ENCODE measurements at places on chromosomes 4 and X. TPM values are rescaled to one million over a fixed set of nuclear protein-coding genes. Genes with fewer than 3 reads are reported as not detected.

GRCh38 chr4:24690436-24690835 lies 104.9 kb upstream of the SOD3 start:
- DNase-seq, result no peak

The LUZP4 gene
- total RNA-seq, result not detected

DNA sequence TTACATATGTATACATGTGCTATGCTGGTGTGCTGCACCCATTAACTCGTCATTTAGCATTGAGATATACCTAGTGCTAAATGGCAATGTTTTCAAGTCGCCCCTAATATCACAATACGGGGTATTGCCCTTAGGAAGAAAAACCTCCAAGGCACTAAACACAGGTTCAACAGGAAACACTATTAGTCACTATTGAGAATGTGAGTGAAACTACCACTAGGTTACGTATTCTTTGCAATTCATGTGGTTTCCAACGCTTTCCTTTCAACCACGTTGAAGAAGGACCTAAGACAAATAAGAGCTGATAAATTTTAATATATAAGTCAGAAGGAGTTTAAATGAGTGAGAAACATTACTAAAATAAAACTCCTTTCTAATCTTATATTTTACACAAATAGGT lies 134.7 kb upstream of the SPANXN4 start:
- DNase-seq, result no peak

The CT83 gene
- total RNA-seq, result not detected

The CXXC4 gene
- total RNA-seq, result 11.1 TPM

The RTL3 gene
- 0.23 TPM for total RNA-seq

The AR gene
- total RNA-seq, result not detected

DNA sequence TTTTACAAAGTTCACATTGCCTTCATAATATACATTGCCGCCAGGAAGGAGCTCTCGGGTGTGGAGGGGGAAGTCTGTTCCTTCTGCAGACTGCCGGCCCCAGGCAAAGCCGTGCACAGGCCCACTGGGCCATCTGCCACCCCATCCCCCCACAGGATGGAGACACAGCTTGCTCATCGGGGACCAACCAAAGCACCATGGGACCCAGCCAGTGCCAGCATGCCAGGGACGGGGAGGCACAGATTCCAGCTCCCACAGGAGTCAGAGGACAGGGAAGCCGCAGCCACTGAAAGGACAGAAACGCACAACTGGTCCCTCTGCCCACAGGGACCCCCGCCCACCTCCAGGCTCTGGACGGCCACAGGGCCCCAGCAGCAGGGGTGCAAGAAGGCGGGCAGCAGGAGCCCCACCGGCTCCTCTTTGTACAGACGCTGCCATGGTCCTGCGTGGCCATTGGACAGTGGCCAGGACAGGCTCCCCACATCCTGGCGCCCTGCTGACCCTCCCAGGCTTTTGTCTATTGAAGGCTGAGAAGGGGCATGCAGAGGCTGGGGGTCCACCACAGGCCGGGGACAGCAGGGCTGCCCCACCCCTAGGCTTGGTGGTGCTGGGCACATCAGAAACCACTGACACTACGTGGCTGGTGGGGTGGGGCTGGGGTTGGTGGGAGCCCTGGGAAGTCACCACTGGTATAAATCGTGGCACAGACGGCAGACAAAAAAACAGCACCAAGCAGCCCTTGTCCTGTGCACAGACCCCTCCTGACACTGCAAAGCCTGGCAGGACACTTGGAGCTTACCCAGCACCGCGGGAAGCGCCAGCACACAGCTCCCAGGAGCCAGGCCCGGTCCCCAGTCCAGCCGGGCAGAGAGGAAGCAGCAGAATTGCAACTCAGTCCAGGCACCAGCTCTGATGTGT lies 89.0 kb downstream of the FAM53A start:
- no peak for DNase-seq

The FAM9C gene
- total RNA-seq, result not detected

- DNase-seq, result no peak
These were observed at the start of gene FAT1 for GRCh38 chr4:186723292-186724057. TSS of gene FAT1 (minus strand) at chr4:186723856. CDS start at chr4:186709827, 14,029 bp downstream.

GRCh38 chr4:152571770-152572169 lies 35.9 kb upstream of the FBXW7 start:
- no peak for DNase-seq

The MSX1 gene
- 0.18 TPM for total RNA-seq

GRCh38 chr4:87053176-87053658 lies 118.4 kb downstream of the AFF1 start:
- no peak for DNase-seq

The BEX4 gene
- 2.0 TPM for total RNA-seq

The ERVMER34-1 gene
- not detected for total RNA-seq

GRCh38 chr4:53228036-53228435 lies 137.8 kb downstream of the SCFD2 start:
- DNase-seq, result no peak

- DNase-seq, result no peak
These were observed 65.5 kb downstream of the WFS1 start for GRCh38 chr4:6335040-6335590.

The ALPK1 gene
- 28.5 TPM for total RNA-seq

GRCh38 chrX:41384051-41384705 lies 50.2 kb downstream of the DDX3X start:
- DNase-seq, result no peak

The SPANXA1 gene
- total RNA-seq, result not detected

The ENPEP gene
- total RNA-seq, result not detected

- DNase-seq, result no peak
These were observed 23.4 kb downstream of the CYTL1 start for GRCh38 chr4:4995908-4996265.

DNA sequence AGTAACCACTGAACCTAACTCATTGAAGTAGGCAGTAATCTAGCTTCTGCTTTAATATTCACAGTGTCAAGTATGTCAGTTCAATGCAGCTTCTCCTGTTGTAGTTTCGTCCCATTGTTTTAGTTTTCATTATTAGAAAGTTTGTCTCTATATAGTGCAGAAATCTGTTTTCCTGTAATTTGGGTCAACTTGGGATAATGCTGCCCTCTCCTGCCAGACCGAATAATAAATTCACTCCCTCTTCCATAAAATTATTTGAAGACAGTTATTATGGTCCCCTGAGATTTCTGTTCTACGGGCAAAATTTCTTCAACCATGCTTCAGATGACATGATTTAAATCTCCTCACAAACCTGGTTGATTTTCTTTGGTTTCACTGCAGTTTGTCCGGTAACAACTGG lies 4.6 kb upstream of the LUZP4 start:
- DNase-seq, result no peak

The NLGN3 gene
- total RNA-seq, result 0.33 TPM

DNA sequence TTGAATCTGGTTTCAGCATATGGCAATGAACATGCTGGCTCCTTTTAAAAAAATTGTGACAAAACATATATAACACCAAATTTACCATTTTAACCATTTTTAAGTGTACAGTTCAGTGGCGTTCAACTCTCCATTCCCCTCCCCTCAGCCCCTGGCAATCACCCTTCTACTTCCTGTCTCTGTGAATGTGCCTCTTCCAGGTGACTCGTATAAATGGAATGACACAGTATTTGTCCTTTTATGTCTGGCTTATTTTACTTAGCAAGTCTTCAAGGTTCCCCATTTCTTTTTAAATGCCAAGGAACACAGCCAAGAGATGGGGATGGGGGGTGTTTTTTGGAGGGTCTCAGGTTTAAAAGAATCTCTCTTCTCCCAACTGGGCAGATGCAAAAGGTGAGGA lies 35.4 kb upstream of the BCLAF3 start:
- DNase-seq, result no peak

The SPIN2A gene
- 0.40 TPM for total RNA-seq

DNA sequence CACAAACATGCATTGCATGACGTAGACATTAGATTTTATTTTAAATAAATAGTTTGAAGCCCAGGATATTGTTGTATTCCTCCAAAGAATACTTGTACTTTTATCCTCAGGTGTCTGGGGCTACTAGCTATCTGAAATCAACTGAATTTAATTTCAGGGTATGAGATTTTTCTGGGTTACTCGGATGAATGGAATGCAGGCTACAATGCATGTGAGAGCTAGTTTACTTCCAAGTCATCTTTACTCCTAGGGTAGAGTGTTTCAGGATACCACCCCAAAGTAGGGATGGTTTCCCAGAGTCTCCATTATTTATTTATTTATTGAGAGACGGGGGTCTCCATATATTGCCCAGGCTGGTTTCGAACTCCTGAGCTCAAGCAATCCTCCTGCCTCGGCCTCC lies 66.4 kb downstream of the HPRT1 start:
- no peak for DNase-seq

DNA sequence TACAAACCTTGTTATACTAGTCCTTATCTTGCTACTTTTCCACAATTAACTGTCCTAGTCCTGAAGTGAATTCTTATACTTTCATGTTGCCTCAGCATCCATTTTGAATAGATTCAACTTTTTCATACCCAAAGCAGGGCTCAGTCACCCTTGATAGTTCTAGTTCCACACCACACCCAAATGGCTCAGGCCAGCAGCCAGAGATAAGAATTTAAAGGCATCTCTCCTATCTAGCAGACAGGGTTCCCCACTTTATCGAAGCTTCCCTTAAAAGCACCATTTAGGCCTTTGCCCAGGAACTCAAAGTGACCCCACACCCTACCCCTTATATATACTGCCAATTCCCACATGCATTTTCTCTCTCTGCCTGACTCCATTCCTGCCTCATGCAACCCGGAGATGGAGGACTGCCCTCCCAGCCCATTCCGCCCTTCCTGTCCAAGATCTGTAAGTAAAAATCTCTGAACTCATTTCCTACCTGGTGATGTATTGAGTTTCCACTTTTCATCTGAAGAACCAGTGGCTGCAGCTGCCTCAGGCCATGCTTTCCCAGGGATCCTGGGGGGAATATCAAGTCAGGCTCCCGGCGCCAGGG lies 63.7 kb upstream of the TXK start:
- no peak for DNase-seq

DNA sequence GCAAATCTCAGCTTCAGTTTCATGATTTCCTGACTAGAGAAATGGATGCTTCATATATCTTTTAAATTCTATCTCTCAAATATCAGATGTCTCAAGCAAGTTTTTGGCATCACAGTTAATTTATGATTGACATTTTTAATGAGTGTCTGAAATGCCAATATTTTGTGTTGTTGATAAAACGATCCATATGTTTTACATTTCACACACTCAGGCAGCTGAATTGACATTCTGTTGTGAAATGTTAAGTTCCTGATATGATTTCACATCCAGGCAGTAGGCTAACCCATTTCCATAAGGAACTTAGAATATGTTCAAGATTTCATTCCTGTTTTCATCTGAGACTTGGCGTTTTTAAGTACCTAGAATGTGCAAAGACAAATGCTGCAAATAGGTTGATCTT lies 650.6 kb downstream of the PCDH18 start:
- DNase-seq, result no peak

- DNase-seq, result no peak
These were observed 40.9 kb downstream of the TEX13A start for GRCh38 chrX:105179644-105180043.

DNA sequence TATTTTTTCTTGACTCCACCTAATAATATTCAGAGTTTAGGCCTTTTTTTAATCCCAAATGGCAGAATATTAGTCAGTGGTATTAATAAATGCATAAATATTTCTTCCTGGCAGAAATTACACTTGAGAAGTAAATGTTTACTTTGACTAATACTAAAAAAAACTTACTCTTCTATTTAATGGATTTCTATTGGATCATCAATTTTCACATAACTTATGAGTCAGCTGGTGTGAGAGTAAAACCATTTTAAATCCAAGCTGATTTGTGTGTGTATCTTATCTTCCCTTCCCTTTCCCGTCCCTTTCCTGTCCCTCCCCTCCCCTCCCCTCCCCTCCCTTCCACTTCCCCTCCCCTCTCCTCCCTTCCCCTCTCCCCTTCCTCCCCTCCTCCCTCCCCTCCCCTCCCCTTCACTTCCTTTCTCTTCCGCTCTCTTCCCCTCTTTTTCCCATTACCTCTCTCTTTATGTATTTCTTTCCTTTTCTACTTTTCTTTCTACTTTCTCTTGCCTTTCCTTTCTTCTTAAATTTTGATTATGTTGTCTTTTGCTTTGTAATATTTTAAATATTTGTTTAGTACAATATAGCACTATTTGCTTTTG lies 630.1 kb upstream of the EPHA5 start:
- no peak for DNase-seq

The CT45A5 gene
- not detected for total RNA-seq

DNA sequence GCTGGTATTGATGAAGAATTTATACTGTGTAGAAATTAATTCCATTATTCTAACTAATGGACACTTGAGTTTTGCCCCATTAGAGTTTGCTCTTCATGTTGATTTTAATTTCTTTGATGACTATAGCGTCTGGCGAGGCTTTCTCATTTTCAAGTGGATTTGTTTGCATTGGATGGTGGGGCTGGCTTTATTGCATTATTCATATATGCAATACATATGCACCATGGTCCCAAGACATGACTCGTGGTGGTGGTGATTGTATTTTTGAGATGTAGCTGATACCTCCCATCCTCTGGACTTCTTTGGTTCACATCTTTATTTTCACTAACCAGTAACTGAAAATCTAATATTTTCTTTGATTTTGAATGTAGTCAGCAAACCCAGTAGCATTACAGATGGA lies 39.8 kb downstream of the PTTG2 start:
- no peak for DNase-seq

DNA sequence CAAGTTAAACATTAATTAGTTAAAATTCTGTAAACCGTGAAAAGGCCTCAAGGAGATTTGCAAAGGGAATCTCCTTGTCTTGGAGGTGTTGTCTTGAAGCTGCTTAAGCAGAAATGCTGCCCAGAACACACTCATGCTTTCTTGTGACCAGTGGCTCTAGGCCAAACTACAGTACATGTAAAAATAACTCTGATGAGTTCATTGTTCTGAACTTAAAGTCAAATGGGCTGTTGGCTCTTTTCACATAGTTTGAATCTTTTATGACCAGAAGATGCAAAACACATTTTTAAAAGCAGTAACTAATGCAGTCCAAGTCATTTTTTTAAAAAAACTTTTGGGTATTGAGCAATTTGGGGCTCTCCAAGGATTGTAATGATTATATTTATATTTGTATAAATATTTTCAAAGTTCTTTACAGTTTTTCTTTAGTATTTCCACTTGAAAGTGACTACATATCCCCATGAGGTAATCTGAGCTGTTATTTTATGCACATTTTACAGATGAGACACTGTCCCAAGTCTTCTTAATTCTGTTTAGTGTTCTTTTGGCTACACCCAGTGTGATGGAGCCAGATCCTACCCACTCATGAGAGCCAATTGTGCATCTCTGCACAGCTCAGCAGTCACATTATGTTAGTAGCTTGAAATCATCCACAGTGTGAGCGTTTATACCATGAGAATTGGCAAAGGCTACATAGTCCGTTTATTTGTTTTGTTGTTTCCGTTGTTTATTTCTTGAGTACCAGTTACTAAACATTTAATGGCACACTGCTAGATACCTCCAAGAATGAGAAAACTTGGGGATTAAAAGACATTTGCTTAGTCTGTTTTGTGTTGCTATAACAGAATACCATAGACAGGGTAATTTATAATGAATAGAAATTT lies 112.8 kb upstream of the ATXN3L start:
- no peak for DNase-seq

DNA sequence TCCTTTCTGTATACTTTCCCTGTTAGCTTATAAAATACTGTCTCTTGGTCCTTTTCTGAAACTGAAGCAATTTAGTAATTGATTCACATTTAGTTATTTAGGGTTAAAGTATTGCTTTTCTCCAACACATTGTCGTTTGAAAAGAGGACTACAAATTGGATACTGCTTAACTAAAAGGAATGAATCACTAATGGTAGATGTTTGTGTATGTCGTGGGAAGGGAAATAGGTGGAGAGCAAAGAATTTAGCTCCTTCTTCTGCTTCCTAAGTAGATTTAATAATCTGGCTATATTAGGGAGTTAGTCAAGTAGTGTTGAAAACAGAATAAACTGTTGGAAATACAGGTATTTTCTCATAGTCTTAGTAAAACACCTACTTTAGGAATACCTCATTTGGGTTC lies 27.9 kb downstream of the SLAIN2 start:
- DNase-seq, result no peak

The UCP1 gene
- total RNA-seq, result not detected
